ENCODE measurements at places on chromosomes 2 and 18.
A peak's percentile ranks its signal among the peaks of the same experiment; 100 is the strongest.

DNA sequence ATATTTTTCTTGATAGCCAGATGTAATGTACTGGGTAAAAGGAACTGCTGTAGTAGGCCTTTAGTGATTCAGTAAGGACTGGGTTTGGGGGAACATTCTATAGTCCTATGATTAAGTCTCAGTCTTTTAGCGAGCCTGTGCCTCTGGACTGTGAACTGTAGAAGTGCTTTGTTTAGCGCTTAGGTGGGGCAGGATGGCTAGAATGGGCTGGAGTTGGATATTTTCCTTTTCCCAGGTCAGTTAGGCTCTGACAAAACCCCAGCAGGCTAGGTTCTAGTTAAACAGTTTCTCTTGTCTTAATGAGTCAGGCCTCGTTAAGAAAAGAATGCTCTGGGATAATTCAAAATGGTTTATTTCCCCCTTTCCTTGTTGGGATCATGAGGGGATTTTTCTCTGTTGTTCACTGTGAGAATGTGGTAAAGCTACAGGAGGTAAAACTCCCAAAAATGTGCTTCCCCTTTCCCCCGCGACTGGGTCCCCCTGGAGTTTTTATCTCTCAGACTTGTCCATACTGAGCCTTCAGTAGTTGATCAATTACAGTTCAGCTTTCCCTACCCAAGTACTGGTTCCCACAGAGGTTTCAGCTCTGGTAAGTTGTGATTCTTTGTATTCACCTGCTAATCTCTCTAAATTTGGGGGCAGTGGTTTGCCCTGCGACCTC is 31.5 kb downstream of the EHBP1 start:
- DNase-seq = no peak

DNA sequence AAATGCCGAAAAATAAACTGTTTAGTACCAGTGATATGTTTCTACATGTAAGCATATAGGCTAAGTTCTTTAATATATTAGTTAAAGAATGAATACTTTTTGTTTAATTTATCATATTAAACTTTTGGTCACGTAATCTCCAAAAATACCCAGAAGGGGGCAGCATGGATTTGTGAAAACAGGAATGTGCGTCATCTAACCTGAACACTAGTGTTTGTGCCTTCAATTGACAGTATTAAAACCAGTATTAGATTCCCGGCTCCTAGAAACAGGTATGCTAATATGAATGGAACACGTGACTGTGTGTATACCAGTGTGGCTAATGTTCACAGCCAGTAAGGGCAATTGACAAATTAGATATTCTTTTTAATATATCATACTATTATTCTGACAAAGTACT is 51.8 kb downstream of the WDR7 start:
- DNase-seq = no peak

GRCh38 chr2:237116431-237116830 is 30.7 kb downstream of the COPS8 start:
- no peak for DNase-seq

DNA sequence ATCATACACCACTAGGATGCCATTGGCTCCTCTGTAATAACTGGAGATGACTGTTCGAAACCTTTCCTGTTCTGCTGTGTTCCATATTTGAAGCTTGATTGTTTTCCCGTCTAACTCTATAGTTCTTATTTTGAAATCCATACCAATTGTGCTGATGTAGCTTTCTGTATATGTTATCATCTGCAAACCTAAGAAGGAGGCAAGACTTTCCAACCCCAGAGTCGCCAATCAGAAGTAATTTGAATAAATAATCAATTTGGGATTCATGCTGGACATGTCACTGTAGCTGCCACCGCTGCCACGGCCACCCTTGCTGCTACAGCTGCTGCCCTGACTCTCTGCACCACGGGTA is 20.7 kb downstream of the STAT1 start:
- no peak for DNase-seq

GRCh38 chr2:216693414-216694080 is 1.8 kb downstream of the IGFBP5 start:
- DNase-seq = peak; percentile 47

- no peak for DNase-seq
Observed at GRCh38 chr18:69469444-69469919, 68.8 kb downstream of the DOK6 start.

DNA sequence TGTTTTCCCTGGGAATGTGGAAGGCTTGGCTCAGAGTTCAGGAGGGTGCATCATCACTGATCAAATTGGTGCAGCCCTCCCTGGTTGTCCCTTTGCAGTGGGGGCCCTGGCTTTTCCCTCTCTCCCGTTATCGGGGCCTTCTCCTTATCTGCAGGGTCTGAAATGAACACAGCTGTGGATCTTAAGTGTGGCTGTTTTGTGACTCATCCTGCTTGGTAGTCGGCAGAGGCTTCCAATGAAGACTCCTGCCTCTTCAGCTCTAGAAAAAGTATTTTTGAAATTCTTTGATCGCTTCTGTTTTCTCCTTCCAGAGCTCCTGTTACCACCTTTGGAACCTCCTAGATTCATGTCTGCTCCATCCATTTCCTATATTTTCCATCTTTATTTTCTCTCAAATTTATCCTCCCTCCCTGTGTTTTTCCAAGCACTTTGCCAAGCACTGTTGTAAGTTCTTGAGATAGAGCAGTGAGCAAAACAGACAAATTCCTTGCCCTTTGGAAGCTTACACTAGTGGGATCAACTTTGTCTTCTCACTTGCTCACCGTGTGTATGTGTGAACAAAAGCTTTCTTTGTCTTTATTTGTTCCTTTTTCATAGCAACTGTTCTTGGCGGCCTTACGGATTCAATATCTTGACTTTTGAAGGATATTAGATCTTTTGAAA is 45.7 kb downstream of the RALB start:
- no peak for DNase-seq

GRCh38 chr2:240293557-240294461 is 141.7 kb upstream of the GPC1 start:
- peak; percentile 77 for DNase-seq

DNA sequence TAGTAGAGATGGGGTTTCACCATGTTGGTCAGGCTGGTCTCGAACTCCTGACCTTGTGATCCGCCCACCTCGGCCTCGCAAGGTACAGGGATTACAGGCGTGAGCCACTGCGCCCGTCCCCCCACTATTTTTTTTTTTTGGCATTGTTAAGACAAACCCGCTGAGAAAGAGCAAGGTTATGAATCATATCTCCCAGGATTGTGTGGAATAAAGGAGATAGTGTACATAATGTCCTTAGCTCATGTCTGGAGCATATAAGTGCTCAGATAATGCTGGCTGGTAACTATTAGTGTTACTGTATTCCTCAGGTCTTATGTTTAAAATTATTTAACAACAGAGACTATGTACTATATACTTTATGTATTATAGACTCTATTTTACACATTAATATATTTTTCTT is 36.0 kb downstream of the TTC27 start:
- no peak for DNase-seq

DNA sequence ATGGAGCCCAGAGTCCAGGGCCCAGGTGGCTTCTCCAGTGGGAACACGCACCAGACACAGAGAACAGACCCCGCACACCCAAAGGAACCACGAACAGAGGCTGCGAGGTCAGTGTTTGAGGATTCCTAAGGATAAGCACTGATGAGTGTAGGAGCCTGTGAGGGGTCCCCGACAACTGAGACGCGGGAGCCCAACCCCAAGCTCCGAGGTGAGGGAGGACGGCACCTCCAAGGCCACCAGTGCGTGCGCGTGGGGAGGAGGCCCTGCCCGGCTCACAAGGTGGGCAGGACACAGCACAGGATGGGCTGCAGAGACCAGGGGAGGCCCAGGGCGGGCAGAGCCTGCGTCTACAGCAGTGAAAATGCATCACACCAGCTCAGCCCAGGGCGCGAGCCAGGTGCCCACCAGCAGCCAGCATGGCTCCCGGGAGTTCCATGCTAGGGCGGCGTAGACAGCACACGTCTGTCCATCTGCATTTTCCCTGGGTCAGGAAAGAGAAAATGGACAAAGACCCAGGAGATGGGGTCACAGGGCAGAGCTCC is 189.1 kb downstream of the EIPR1 start:
- no peak for DNase-seq

DNA sequence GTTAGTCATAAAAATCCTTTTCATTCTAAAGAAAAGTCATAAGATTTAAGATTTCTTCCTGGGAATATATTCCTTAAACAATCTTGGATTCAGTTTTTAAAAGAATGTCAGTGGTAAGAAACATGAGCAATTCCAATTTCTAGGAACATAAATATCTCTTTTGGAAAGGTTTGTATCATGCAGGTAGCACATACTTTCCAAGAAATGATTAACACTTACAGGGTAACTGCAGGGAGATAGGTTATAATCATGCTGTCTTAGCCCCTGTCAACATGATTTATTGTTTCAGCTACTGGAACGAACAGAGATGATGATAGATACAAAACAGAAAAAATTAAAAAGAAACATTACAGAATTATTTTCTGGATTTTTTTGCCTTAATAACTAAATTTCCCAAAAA is 1537.7 kb downstream of the LRP1B start:
- DNase-seq = no peak

DNA sequence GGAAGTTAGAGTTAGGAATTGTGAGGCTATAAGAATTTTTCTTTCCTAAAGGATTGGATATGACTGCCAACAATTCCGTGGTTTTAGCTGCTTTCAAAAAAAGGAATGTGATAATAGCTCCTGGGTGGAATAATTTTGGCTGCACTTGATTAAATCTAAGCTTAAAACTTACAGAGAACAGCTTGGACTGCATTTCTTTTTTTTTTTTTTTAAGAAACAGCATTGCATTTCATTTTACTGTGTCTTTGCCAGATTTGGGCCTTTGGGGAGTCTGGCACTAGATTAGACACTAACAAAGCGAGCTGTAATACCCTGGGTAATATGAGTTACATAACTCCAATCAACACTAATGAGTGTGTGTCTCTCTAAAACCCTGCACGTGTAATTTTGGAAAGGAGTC is 37.8 kb upstream of the ZNF397 start:
- no peak for DNase-seq

DNA sequence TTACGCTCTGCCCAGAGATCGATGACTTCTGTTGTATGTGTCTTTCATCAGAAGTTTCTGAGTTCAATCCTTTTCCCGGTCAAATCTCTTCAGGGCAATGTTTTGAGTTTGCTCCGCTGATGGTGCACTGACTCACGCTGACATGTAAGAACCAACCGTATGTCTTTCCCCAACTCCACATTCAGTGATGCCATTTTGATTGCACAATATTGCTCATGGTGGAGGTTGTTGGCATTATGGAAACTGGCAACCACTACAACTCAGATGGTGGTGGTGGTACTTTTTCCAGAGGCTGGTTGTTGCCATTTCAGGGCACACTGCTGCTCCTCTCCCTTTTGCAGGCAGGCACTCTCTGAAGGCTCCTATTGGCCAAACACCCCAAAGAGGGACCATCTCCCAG is 751.5 kb downstream of the DCDC2C start:
- no peak for DNase-seq

GRCh38 chr2:62349788-62350187 is 153.9 kb downstream of the B3GNT2 start:
- no peak for DNase-seq
